Effector memory CD4-positive, alpha-beta T cell (primary cell): ENCODE measurements at places on chromosomes 3 and 15.

- no peaks in the 10 kb centered on the region for H3K36me3 ChIP-seq
- no peaks in the 10 kb centered on the region for H3K27me3 ChIP-seq
- DNase-seq: no peak
- no peak overlapping the region for H3K27ac ChIP-seq
Observed at GRCh38 chr3:193052354-193053045, 134.8 kb upstream of the MB21D2 start.

DNA sequence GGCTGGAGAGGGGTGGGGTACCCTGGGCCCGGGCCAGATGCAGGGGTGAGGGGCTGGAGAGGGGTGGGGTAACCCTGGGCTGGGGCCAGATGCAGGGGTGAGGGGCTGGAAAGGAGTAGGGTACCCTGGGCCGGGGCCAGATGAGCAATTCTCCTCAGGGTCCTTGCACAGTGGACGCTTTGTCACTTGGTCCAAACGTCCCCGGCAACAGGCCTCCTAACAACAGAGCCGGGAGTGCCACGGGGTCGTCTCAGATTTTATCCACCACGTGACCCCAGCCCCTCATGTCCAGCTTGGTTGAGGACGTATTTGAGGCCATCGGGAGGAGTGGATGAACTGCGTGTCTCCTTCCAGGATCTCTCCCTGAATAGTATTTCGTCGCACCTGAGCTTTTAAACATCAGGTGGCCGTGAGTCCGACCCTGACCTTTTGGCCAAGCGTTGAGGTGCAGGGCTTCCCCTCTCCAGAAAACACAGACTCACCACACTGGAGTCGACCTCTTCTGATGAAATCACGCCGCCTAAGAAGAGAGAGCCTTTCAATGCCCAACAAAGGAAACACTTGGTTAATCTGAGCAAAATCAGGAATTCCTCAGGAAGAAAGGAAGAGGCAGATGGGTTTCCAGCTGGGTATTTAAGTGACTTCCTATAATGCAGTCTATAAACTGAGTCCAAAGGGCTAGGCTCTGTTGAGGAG, 12.8 kb upstream of the LRRC15 start:
- no peaks in the 10 kb centered on the region for H3K4me1 ChIP-seq
- no peak overlapping the region for H3K4me3 ChIP-seq
- H3K27ac ChIP-seq: no peak overlapping the region
- DNase-seq: no peak

DNA sequence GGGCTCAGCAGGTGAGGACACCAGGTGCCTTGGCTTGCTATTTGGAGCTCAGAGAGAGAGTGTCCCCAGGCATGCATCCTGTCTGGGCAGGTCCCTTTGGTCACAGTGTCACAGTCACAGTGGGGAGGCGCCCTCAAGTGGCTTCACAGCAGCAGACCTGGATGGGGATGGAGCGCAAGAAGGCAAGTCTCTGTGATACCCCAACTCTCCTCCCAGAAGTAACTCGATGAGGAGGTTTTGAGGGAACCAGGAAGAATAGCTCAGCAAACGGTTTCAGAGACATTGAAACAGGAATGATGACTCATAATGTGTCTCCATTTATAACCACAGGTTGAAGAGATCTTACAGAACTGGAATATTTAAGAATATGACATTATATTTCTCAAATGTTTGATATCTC, 66.5 kb upstream of the SH3GL3 start:
- no peak overlapping the region for H3K4me3 ChIP-seq
- no peak for DNase-seq
- no peaks in the 10 kb centered on the region for H3K36me3 ChIP-seq
- peaks cover 8% of the 10 kb centered on the region for H3K27me3 ChIP-seq

DNA sequence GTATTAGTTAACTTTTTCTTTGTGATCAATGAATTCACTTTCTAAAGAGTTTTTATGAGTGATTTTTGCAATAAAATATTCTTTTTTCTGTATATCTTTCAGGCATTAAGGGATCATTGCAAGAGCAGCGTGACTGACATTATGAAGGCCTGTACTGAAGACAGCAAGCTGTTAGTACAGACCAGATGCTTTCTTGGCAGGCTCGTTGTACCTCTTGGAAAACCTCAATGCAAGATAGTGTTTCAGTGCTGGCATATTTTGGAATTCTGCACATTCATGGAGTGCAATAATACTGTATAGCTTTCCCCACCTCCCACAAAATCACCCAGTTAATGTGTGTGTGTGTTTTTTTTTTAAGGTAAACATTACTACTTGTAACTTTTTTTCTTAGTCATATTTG, 24.4 kb downstream of the SELENOT start:
- no peak for DNase-seq
- H3K27me3 ChIP-seq: no peaks in the 10 kb centered on the region
- H3K4me1 ChIP-seq: no peaks in the 10 kb centered on the region
- H3K4me3 ChIP-seq: no peak overlapping the region
- no peak overlapping the region for H3K27ac ChIP-seq

GRCh38 chr15:81161160-81161673, 27.1 kb downstream of the CFAP161 start:
- DNase-seq: no peak
- H3K27ac ChIP-seq: no peak overlapping the region
- no peaks in the 10 kb centered on the region for H3K27me3 ChIP-seq
- no peaks in the 10 kb centered on the region for H3K36me3 ChIP-seq

- H3K27ac ChIP-seq: no peak overlapping the region
- no peaks in the 10 kb centered on the region for H3K27me3 ChIP-seq
- DNase-seq: no peak
- no peaks in the 10 kb centered on the region for H3K4me1 ChIP-seq
Observed at GRCh38 chr15:69145694-69146492, 14.5 kb upstream of the GLCE start.

GRCh38 chr15:25909806-25910205, 46.7 kb upstream of the ATP10A start:
- DNase-seq: no peak
- no peaks in the 10 kb centered on the region for H3K4me1 ChIP-seq
- no peaks in the 10 kb centered on the region for H3K27me3 ChIP-seq
- H3K4me3 ChIP-seq: no peak overlapping the region
- no peaks in the 10 kb centered on the region for H3K36me3 ChIP-seq

- DNase-seq: no peak
- H3K27ac ChIP-seq: no peak overlapping the region
- no peak overlapping the region for H3K4me3 ChIP-seq
- no peaks in the 10 kb centered on the region for H3K36me3 ChIP-seq
- H3K4me1 ChIP-seq: no peaks in the 10 kb centered on the region
Observed at GRCh38 chr3:19506171-19506570, 357.9 kb downstream of the KCNH8 start.

DNA sequence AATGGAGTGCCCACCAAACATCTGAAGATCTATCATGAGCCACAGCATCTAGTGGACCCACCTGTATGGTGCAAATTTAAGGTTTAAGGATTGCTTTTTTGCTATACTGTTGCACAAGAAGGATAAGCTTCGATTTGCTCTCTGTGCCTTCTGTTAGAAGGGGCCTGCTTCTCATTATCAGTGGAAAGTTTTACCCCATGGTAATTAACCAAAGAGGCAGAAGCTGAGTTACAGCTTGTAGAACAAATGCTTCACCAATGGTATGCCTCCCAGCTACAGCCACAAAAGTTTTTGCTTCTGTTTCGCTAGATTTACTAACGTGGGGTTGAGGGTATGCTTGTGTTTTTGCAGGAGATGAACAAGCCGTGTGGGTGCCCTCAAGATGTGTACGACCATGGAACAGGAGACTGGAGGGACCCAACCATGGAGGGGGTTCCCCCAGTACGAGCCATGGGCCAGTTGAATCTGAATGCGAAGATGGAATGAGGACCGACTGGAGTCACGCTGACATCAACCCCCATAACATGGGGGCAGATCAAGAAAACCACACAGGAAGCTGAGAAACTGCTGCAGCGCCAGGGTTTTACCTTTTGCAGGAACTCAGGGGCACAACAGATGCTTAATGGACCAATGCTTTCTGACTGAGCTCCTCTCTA, 43.5 kb downstream of the ACAD9 start:
- H3K36me3 ChIP-seq: no peaks in the 10 kb centered on the region
- peaks cover 13% of the 10 kb centered on the region for H3K4me1 ChIP-seq
- no peak overlapping the region for H3K27ac ChIP-seq
- H3K4me3 ChIP-seq: peak overlapping the region; percentile 41

DNA sequence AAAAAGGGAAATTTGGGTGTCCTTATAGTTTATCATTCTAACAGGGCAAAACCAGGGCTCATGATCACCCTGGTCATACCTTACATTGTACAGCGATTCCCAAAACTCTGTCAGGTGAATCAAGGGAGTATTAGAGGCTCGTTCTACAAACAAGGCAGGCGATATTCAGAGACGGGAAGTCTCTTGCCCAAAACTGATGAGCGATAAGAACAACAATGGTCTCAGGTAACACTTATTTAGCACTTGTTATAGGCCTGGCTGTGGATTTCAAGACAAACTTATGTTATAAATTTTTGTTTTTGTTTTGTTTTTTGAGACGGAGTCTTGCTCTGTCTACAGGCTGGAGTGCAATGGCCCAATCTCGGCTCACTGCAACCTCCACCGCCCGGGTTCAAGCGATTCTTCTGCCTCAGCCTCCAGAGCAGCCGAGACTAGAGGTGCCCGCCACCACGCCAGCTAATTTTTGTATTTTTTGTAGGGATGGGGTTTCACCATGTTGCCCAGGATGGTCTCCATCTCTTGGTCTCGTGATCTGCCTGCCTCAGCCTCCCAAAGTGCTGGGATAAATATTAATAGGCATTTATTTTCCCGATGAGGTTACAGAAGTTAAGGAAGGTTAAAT, 12.8 kb downstream of the BCL2L10 start:
- H3K36me3 ChIP-seq: no peaks in the 10 kb centered on the region
- no peak overlapping the region for H3K27ac ChIP-seq
- DNase-seq: no peak
- H3K27me3 ChIP-seq: no peaks in the 10 kb centered on the region

GRCh38 chr15:87901926-87902690, 354.4 kb downstream of the NTRK3 start:
- no peaks in the 10 kb centered on the region for H3K27me3 ChIP-seq
- no peaks in the 10 kb centered on the region for H3K4me1 ChIP-seq
- no peak overlapping the region for H3K27ac ChIP-seq
- no peak for DNase-seq

GRCh38 chr3:69079269-69080159, 651 bp downstream of the UBA3 start:
- peak overlapping the region; percentile 76 for H3K27ac ChIP-seq
- H3K36me3 ChIP-seq: peaks cover 7% of the 10 kb centered on the region
- peaks cover 35% of the 10 kb centered on the region for H3K4me1 ChIP-seq
- peak overlapping the region; percentile 93 for H3K4me3 ChIP-seq

- no peak for DNase-seq
- H3K4me3 ChIP-seq: no peak overlapping the region
- H3K36me3 ChIP-seq: no peaks in the 10 kb centered on the region
- H3K27ac ChIP-seq: no peak overlapping the region
Observed at GRCh38 chr15:28945626-28946230, 60.0 kb downstream of the APBA2 start.

- H3K27ac ChIP-seq: no peak overlapping the region
- H3K36me3 ChIP-seq: no peaks in the 10 kb centered on the region
- H3K4me3 ChIP-seq: no peak overlapping the region
Observed at GRCh38 chr3:156599089-156599874, 44.4 kb upstream of the SSR3 start.

DNA sequence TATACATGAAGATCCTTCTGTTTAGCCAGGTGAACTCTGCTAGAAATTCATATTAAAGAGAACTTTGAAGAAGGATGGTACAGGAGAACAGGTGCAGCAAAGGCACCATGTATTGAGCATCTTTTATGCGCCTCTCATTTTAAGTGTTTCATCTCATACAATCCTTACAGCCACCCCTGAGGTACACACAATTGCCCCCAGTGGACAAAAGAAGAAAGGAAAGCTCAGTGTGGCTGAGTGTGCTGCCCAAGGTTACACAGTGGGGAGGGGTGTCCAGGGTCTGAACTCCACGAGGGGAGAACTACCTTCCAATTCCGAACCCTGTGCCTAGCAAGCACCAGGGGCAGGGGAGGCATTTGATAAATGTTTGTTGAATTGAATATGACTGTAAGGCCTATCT, 98.6 kb downstream of the MECOM start:
- H3K36me3 ChIP-seq: no peaks in the 10 kb centered on the region
- no peak overlapping the region for H3K4me3 ChIP-seq
- no peaks in the 10 kb centered on the region for H3K27me3 ChIP-seq
- DNase-seq: no peak
- H3K4me1 ChIP-seq: no peaks in the 10 kb centered on the region

DNA sequence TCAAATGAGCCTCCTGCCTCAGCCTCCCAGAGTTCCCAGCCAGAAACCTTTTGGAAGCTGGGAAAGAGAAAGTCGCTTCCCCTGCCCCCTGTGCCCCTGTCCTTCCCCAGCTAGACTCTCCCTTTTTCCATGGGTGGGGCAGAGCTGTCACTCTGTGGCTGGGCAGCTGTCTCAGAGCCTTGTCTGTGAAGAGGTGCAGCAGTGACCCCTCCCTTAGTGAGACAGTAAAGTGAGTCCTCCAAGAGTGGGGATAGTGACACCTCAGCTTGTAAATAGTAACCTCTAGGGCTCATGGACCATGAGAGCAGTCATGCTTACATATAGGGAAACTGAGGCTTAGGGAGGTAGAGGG, 76.3 kb downstream of the SMAD6 start:
- no peak for DNase-seq
- H3K27ac ChIP-seq: no peak overlapping the region
- H3K4me1 ChIP-seq: no peaks in the 10 kb centered on the region
- H3K27me3 ChIP-seq: no peaks in the 10 kb centered on the region

GRCh38 chr15:65778269-65778668, 13.8 kb downstream of the DENND4A start:
- no peak overlapping the region for H3K27ac ChIP-seq
- peaks cover 10% of the 10 kb centered on the region for H3K4me1 ChIP-seq
- no peaks in the 10 kb centered on the region for H3K36me3 ChIP-seq
- H3K4me3 ChIP-seq: no peak overlapping the region
- H3K27me3 ChIP-seq: no peaks in the 10 kb centered on the region
- no peak for DNase-seq

GRCh38 chr15:81890496-81890895, 155.3 kb downstream of the MEX3B start:
- no peaks in the 10 kb centered on the region for H3K4me1 ChIP-seq
- H3K4me3 ChIP-seq: no peak overlapping the region
- H3K27me3 ChIP-seq: peaks cover 5% of the 10 kb centered on the region
- H3K36me3 ChIP-seq: no peaks in the 10 kb centered on the region
- no peak overlapping the region for H3K27ac ChIP-seq
- no peak for DNase-seq

DNA sequence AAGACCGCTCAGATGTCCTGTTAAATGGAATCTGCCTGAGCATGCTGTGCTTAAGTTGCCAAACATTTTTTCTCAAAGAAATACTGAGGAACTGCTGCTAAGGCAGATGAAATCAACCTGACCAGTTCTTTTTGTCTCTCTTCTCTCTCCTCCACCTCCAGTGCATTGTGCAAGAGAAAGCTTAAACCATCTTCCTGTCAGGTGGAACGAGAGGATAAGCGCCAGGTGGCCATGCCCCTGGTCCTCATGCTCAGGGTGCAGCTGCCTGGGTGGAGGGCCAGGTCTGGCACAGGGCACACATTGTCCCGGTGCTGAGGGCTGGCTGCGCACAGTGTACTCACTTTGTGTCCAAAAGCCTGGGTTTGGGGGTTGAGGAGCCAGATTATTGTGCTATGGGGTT, 176.2 kb upstream of the TP63 start:
- no peak overlapping the region for H3K4me3 ChIP-seq
- no peaks in the 10 kb centered on the region for H3K4me1 ChIP-seq
- no peak overlapping the region for H3K27ac ChIP-seq
- H3K27me3 ChIP-seq: no peaks in the 10 kb centered on the region
- no peaks in the 10 kb centered on the region for H3K36me3 ChIP-seq
